ENCODE measurements at places on chromosomes 11 and 22.

DNA sequence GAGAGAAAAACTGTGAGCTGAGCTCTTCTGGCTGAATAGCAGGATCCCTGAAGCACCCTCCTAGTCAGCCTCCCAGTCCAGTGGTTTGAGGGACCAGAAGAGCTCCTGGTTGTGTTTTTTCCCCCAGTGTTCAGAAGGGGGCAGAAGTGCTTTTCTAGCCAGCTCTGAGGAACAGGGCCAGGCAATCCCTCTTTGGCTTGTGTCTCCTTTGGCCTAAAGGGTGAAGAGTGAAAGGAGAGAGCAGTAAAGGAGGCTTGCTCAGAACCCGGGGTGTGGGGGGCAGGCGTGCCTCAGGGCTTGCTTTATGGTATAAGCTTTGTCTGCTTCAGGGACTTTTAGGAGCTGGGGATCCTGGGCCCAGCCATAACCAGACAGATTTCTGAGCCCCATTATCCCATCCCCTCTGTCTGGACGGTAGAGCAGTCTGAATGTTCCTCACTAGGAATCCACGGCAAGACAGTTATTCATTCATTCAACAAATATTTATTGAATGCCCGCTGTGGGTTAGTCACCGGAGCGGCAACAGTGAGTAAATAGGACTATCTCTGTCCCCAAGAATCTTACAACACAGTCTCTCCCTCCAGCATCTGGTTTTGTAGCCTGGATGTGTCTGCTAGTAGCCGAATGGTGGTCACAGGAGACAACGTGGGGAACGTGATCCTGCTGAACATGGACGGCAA, 14.5 kb downstream of the ACP2 start:
- DNase-seq, result peak; percentile 50

DNA sequence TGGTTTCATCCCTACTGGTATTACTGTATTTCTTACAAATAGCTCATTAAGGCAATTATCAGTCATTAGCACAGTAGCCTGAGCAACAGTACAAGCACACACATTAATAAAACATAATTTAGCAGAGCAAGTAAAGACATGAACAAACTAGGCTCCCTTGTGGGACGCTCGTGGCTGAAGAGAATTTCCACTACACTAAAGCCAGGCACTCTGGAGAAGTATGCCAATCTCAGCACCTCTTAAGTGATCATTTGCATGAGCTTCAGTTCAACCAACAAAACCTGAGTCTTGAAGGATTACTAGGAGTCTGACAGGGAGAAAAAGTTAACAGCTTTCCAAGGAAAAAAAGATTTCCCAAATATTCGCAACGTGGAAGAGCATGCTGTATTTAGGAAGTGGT, 109.1 kb downstream of the LARGE1 start:
- no peak for DNase-seq

DNA sequence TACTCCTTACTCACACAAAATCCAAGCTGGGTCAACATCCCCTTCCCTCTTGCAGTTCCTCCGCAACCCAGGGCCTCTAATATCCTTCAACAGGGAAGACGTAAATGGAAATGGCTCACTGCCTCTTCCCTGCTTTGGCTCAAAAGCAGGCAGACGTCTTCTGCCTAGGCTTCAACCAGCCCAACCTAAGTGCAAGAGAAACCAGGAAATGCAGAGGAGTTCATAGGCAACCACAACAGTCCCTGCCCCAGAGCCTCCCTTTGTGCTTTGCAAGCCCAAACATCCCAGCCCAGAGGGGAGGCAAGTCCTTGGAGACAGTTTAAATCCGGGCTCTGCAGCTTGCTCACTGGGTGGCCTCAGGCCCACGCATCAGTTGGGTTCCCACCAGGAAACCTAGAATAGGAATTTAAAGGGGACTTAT, 33.3 kb downstream of the CD6 start:
- DNase-seq, result peak; percentile 53

GRCh38 chr11:131914361-131914774, 544.0 kb downstream of the NTM start:
- DNase-seq, result peak; percentile 43

DNA sequence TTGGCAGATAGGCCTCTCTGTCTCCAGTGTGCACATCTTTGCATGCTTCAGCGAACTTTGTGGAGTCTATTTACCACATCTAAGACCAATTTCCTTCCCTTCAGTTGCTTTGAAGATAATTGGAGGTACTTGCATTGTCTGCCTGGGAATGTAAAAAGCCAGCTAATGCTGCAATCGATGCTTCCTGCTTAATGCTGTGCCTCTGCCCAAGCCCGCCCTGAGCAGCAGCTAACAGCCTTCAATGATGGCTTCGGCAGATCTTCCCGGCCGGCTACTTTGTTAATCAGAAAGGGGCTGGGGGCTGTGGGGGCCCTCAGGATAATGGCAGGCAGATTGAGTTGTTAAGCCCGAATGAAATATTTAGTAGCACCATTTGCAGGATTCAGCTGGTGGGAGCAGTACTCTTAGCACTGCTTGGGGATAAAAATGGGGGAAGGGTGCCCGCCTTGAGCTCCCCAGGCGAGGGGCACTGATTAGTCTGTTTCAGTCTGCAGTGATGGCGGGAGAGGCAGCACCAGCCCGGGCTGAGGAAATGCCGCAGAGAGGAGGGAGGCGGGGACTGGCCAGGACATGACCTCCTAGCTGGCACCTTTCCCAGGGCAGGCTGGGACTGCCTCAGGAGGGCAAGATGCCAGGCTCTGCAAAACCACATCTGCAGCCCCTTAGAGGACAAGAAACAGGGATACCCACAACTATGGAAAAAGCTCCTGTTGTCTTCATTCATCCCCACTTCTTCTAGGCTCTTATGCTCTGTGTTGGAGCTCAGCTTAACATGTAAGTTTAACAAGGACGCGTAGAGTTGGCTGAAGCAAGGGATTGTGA, 460.0 kb downstream of the BUD13 start:
- peak; percentile 93 for DNase-seq

DNA sequence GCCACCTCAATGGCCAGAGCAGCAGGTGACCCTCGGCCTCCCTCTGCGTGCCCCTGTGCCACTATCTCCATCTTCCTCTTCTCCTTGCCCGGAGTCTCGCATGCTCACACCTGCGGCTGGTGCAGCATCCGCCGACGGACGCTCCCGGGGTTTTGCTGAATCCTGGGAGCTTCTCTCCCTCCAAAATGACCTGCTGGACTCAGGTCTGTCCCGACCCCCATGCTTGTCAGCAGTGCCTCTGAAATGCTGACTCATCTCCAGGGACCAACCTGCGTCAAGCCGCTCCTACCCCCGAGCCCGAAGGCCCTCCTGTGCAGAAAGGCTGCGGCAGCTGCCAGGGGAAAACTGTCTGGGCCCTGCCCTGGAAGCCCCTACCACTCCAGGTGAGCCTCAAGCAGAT, 58.4 kb downstream of the CELSR1 start:
- DNase-seq, result no peak

DNA sequence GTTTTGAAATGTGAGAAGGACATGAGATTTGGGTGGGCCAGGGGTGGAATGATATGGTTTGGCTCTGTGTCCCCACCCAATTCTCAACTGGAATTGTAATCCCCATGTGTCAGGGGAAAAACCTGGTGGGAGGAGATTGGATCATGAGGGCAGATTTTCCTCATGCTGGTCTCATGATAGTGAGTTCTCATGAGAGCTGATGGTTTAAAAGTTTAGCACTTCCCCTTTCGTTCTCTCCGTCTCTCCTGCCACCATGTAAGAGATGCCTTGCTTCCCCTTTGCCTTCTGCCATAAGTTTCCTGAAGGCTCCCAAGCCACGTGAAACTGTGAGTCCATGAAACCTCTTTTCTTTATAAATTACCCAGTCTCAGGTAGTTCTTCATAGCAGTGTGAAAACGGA, 113.5 kb downstream of the FCHSD2 start:
- no peak for DNase-seq

- DNase-seq, result no peak
Observed at GRCh38 chr11:90204832-90205646, 17.8 kb downstream of the CHORDC1 start.

DNA sequence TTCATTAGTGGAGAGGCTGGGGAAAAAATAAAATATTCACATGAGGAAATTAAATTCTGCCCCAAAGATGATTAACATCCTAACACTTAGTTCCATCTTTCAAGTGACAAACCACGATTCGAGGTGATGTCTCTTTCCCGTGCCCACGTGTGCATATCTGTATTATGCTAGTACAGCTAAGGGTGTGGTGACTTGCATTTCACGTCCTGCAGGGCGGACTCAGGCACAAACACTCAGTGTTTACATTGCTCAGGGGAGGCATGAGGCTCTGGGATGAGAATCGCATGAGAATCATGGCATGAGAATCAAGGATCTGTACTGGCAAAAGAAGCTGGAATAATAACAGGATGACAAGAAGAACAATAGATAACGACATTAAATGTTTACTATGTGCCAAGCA, 179.4 kb downstream of the NTM start:
- DNase-seq, result no peak

DNA sequence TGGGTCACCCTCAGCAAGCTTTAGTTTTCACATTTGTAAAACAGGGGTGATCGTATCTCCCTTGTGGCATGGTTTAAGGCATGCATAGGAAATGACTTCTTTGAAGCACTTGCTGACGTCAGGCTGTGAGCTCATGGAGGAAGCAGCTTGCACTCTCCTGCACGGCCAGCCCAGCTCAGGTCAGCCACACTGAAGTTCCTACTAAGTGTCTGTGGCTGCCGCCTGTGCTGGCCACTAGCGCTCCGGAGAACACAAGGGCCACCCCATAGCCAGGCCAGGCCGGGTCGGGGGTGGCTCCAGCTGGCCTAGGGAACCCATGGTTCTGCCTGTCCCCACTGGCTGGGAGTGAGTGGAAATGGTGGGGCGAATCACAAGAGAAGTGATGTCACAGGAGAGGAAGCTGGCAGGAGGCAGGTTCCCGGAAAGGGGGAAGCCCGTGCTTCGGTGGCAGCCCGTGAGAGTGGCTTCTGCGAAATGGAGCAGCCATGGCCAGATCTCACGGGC, 28.2 kb downstream of the KCTD17 start:
- no peak for DNase-seq

DNA sequence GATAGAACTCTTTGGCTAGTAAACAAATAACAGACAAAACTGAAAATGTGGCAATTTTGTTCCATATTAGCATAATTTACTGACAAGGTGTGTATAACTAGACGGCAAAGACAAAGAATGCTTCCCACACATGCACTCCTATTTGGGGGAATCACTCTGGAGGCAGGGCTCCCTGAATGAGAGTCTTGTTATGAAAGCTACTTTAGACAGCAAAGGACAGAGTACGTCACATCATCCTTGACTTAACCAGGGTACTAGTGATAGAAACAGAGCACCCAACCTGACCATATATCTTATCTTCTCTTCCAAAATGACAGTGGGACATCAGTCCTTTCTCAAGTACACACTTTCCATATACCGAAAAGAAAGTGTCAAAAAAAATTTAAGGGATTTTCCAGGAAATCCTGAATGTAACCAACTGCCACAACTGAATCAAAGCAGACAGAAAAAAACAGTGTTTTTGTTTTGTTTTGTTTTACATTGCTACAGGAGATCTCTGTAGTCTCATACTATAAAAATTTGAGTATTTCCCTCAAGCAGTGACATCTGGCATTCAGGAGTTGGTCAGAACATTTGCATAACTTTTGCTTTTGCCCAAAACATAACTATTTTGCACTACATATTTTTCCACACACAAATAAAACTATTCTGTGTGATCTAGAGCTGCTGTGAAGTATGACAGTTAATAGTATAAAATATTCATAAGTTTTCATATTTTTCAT, 98.9 kb downstream of the ARHGAP20 start:
- DNase-seq, result no peak

GRCh38 chr11:58629857-58630256, 7.4 kb downstream of the CNTF start:
- peak; percentile 35 for DNase-seq

DNA sequence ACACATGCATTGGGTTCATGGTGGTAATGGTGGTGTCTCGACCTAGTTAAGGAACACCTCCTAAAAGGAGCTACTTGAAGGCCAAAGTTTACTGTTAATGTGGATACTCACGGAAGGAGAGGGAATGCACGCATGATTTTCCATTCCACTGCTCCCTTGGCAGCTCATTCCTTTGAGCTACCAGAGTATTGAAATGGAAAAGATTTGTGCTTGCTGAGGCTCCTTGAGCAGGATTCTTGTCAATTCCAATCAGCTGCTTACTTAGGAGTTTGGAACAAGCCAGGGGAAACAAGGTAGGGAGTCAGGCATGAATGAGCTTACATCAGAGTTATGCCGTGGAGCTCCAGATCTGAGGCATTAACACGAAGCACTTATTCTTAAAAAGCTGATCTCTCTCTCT, 108.8 kb downstream of the GRIA4 start:
- DNase-seq, result no peak

DNA sequence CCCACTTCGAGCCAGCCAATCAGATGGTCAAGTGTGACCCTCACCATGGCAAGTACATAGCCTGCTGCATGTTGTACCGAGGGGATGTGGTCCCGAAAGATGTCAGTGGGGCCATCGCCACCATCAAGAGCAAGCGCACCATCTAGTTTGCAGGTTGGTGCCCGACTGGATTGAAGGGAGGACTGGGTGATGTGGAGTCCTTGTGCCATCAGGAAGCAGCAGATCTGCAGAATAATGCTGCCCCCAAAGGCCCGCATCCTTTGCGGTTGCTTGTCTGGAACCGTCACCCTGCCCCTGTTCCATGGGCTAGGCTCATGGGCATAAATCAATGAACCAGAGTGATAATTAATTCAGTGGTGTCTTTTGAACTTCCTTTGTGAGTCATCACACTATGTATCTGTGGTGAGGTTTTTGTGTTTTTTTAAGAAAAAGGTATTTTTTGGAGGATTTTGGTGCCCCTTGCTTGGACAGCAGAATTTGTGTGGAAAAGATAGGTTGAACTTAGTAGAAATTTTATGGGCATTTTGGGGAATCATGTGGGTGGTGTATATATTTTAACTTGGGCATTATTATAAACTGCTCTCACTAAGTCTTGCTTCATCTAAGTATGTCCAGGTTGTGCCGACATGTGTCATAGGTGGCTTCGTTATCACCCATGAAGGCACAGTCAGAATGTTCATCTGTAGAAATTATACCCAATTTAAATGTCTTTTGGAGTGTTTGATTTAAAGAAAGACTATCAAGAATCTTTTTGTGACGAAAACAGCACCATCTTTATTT, 22.3 kb downstream of the LRRC74B start:
- DNase-seq, result no peak

DNA sequence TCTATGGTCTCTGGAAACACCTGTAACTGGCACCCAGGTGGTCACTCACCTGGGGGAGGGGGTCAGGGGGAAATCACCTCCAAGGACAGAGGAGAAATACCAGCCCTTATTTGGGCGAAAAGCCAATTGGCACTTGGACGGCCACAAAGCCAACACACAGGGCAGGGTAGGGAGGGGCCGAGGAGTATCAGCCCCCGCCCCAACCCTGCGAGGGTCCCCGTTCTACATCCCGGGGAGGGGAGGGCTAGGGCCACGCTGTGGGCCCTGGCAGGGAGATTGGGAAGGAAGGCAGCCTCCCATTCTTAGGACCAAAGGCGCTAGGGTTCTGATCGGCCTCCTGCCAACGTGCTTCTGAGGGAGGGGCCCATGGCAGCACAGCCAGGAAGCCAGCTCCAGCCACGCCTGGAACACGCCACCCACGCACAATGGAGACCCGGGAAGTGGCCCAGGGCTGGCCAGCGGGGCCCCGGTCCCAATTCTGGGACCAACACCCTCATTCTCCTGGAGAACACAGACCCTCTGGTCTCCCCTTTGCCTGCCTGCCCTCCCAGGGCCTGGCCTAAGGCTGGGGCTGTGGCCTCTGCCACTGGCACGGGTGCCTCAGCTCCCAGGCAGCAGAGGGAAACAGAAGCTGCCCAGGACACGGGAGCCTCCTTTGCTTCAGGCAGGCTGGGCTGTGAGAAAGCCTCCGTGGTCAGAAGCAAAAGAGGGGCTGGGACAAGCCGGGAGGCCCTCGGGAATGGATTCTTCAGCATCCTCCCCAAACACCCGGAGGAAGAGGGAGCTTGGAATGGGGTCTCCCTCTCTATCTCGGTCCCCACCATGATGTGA, 7.4 kb downstream of the CBX6 start:
- DNase-seq, result no peak
